Adrenal gland (tissue), 19 donors: ENCODE measurements at places on chromosomes 2 and 18.

DNA sequence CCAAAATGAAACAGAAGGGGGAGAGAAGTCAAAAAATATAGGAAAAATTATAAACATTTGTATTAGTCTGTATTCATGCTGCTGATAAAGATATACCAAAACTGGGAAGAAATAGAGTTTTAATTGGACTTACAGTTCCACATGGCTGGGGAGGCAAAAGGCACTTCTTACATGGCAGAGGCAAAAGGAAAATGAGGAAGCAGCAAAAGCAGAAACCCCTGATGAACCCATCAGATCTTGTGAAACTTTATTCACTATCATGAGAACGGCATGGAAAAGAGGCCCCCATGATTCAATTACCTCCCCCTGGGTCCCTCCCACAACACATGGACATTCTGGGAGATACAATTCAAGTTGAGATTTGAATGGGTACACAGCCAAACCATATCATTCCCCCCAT, 79.1 kb downstream of the ZRANB3 start:
- DNase-seq = no peak

- DNase-seq = no peak
Observed at GRCh38 chr2:46246790-46247189, 50.4 kb upstream of the EPAS1 start.

- no peak for DNase-seq
Observed at GRCh38 chr2:529424-529823, 147.8 kb downstream of the TMEM18 start.

- no peak for DNase-seq
Observed at GRCh38 chr2:173940208-173941020, 24.8 kb downstream of the SP3 start.

DNA sequence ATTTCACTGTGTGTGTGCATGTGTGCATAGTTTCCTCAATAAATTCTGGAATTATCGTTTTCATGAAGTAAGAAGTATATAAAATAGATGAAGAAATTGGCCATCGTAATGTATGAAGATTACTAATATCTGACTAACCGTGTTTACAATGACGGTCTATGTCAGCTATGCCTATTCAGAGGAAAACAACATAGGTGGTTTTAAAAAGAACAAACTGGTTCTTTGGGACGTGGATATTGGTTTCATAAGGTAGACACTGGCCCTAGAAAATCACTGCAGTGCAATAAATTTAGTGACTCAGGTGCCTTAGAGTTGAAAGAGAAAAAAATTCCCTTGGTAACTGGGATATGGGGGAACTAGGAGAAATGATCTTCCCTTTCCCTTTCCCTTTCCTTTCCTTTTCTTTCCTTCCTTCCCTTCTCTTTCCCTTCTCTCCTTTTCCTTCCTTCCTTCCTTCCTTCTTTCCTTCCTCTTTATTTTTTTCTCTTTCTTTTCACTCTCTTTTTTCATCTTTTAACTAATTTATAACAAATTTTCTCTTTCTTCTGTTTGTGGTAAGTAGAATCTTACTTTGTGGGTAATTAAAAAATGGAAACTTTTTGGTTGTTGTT, 36.4 kb downstream of the MAP2 start:
- no peak for DNase-seq

DNA sequence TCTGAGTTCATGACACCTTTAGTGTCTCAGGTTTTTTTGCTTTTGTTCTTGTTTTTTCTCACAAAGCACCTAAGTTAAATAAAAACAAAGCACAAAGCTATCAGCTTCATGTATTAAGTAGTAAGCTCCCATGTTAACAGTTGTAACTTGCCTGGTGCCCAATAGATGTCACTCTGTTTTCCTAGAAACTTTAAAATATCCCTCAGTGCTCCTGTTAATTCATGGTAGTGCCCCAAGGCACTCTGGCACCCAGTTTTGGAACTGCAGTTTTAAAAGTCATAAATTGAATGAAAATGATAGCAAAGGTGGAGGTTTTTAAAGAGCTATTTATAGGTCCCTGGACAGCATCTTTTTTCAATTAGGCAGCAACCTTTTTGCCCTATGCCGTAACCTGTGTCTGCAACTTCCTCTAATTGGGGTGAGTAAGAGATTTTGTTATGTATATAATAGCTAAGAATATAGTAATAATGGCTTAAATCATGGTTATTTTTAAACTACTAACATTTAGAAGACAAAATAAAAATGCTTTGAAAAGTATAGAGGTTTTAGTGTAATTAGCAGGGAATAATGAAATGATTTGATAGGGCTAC, 555.0 kb upstream of the TMEFF2 start:
- no peak for DNase-seq

DNA sequence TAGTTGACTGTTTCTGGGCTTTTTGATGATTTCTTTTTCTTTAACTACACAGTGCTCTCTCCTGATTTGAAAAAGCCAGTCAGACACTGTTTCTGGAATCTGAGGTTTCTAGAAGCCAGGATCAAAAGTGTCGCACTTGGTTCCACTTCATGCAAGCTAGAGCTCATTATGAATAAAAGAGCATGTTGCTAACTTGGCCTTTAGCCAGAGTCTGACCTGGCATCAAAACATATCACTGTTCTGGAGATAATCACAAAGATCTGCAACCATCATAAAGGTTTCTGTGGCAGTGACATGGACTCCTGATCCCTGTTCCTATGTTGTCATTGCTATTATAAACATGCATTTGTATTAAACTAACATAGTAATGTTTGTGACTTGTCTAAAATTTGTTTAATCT, 76.1 kb upstream of the MAPRE2 start:
- no peak for DNase-seq

GRCh38 chr2:128292599-128293425, 25.9 kb downstream of the HS6ST1 start:
- DNase-seq = peak; percentile 96

GRCh38 chr2:111185361-111186022, 64.8 kb downstream of the BCL2L11 start:
- peak; percentile 69 for DNase-seq

DNA sequence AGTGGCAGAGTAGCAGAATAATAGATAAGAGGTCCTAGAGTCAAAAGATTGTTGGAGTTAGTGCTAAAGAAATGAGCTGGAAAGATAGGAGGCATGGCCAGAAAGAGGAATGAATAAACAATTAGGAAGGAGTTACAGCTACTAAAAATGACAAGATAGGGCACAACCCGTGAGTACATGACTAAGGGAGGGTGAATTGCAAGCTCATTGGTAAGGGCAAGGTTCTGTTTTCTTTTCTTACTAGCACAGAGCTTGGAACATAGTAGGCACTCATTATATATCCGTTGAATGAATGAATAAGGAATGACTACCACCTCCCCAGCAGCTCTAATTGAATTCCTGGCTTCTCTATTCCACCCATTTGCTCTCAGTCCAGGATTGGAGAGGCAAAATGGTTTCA, 5.7 kb upstream of the MARCO start:
- no peak for DNase-seq

- no peak for DNase-seq
Observed at GRCh38 chr2:133293544-133294353, 274.5 kb downstream of the NCKAP5 start.

DNA sequence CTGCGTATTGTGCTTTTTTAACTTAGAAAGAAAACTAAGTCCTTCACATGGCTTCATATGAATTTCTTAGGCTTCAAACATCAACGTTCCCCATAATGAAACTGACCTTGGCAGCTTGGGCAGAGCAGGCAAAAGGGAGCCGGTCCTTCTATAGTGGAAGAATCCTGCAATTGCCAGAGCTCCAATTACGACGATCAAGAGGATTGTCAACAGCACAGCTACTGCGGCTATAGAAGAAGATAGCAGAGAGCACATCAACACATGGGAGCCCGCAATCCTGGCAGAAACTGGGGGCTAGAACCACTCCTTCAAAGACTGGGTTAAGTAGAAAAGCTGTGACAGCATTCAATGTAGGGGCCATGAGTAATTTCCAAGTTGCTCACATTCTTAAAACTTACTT, 69.8 kb downstream of the DHRS9 start:
- DNase-seq = no peak

GRCh38 chr2:224058048-224058775, 19.1 kb upstream of the SERPINE2 start:
- no peak for DNase-seq

DNA sequence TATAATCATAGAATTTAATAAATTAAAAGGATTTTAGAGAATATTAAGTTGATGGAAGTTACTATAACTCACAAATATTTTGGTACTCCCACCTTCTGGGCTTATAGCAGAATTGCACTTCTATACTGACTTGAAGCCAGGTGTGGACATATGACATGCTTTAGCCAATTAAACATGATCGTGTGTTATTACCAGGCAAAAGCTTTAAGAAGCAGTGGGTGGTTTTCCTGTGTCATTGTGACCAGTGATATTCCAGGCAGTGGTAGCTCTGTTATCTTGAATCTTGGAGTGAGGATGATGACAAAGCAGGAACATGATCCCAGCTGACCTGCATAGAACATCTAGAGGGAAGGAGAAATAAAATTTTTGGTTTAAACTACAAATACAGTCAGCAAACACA, 370.9 kb upstream of the ZEB2 start:
- DNase-seq = no peak

DNA sequence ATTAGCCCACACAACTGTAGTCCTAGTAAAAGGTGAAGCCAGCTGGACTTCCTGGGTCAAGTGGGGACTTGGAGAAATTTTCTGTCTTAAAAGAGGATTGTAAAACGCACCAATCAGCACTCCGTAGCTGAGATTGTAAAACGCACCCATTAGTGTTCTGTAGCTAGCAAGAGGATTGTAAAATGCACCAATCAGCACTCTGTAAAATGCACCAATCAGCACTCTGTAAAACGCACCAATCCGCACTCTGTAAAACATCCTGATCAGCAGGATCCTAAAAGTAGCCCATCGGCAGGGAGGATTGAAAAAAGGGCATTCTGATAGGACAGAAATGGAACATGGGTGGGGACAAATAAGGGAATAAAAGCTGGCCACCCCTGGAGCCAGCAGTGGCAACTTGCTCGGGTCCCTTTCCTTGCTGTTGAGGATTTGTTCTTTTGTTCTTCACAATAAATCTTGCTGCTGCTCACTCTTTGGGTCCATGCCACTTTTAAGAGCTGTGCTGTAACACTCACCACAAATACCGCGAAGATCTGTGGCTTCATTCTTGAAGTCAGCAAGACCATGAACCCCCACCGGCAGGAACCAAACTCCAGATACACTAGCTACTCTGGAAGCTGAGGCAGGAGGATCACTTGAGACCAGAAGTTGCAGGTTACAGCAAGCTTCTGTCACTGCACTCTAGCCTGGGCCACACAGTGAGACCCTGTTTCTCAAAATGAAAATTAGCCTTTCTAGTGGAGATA, 102.6 kb downstream of the HS6ST1 start:
- no peak for DNase-seq

DNA sequence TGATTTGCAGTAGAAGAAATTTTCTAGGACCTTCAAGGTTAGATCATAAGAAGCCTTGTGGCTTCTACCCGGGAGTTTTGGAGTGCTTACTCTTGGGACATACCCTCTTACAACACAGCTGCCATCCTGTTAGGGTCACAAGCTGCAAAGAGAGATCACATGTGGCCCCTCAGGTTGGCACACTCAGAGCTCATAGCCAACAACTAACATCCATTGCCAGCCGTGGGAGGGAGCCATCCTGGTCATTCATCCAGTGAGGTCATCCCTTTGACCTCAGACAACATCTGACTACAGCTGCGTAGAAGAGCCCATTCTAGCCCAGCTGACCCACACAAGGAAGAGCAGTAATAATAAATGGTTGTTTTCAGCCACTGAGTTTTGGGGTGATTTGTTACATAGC, 76.9 kb upstream of the NABP1 start:
- no peak for DNase-seq

DNA sequence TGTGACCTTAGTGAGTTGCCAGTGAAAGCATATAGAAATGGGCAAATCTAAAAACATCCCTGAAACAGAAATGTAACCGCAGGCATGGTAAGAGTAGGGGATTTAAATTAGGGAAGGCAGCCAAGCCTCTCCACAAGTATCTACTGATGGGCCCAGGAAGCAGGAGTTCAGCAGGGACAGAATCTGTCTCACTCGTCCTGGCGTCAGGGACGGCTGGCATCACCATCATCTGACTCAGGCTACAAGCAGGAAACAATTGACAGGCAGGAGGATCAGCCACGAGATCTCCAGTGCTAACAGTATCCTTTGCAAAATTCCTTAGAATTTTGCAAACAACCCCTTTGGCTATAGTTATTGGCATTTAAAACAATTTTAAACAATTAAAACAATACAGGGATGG, 61.3 kb downstream of the SMAD4 start:
- DNase-seq = no peak

GRCh38 chr2:126898636-126899035, at the start of gene TEX51:
Gene TEX51 (plus strand): TSS chr2:126898890. CDS start chr2:126898919, 29 bp downstream.
- DNase-seq = no peak

GRCh38 chr18:65365245-65365980, 385.4 kb upstream of the CDH7 start:
- DNase-seq = no peak

GRCh38 chr2:23449413-23449812, 64.4 kb downstream of the KLHL29 start:
- DNase-seq = peak; percentile 42

DNA sequence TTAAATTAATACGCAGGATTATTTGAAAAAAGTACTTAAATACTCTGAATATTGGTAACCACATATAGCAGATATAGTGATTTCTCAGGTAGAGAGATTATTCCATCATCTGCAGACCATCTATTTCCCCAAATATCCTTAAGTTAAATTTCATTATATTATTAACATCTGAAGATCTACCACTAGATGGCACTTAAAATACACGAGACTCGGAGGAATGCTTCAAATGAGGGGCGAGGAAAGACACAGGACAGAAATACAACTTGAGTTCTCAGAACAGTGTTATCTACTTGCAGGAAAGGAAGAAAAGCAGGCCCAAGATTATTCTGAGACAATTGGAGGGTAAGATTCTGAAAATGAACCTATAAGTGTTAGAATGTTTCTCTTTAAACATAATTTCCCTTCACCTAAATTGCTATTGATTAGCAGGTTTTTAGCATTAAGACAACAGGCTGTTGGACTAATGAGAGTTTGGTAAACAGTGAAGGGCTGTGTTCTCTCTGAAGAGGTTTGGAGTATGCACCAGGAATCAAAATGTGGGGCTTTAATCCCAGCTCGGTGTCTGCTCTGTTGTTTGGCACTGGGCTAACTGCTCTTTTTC, 76.9 kb upstream of the GCFC2 start:
- DNase-seq = no peak

GRCh38 chr2:12300927-12301326, 415.8 kb upstream of the TRIB2 start:
- DNase-seq = no peak

GRCh38 chr2:45902781-45903375, 251.4 kb downstream of the PRKCE start:
- no peak for DNase-seq

GRCh38 chr2:239109928-239110545, 262.2 kb downstream of the TWIST2 start:
- DNase-seq = no peak

- no peak for DNase-seq
Observed at GRCh38 chr2:222492683-222493082, 68.3 kb downstream of the SGPP2 start.

GRCh38 chr2:15076668-15077067, 444.2 kb downstream of the LRATD1 start:
- DNase-seq = no peak

GRCh38 chr2:186460465-186460864, 25.6 kb upstream of the ZC3H15 start:
- no peak for DNase-seq
